B cell (primary cell): ENCODE measurements at places on chromosomes 2 and 18. TPM values are rescaled to one million over a fixed set of nuclear protein-coding genes. Genes with fewer than 3 reads are reported as not detected.

GRCh38 chr2:234851451-234851850 lies 100.4 kb upstream of the SH3BP4 start:
- DNase-seq = no peak
- no peak overlapping the region for H3K4me3 ChIP-seq
- H3K27ac ChIP-seq = no peak overlapping the region
- H3K4me1 ChIP-seq = no peaks in the 10 kb centered on the region

DNA sequence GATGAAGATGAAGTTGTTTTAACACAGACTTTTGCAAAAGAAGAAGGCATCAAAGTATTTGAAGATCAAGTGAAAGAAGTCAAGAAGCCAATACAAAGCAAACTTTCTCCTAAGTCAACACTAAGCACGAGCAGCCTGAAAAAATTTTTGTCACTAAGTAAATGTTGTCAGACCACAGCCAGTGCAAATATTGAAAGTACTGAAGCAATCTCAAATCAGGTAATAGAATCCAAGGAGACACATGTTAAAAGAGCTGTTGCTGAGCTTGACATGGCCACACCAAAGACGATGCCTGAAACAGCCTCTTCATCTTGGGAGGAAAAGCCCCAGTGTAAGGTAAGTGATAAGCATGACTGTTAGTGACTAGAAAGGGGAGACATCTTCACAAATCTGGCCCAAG lies 75.1 kb downstream of the FSIP2 start:
- H3K4me1 ChIP-seq = no peaks in the 10 kb centered on the region
- H3K27me3 ChIP-seq = no peaks in the 10 kb centered on the region
- H3K4me3 ChIP-seq = no peak overlapping the region
- no peak overlapping the region for H3K27ac ChIP-seq
- H3K36me3 ChIP-seq = no peaks in the 10 kb centered on the region

The LYPD6B gene
- total RNA-seq = 1.2 and 1.5 TPM in 2 replicates

The DUSP2 gene
- total RNA-seq = 69.8 and 74.9 TPM in 2 replicates
